ENCODE measurements at places on chromosomes 5 and 9. TPM values are rescaled to one million over a fixed set of nuclear protein-coding genes. Genes with fewer than 3 reads are reported as not detected.

The CD74 gene
- 230 TPM for total RNA-seq

The PCDHB15 gene
- 0.08 TPM for total RNA-seq

The RALGPS1 gene
- total RNA-seq: 0.51 TPM

The PCDHA12 gene
- total RNA-seq: not detected

The RETREG1 gene
- 10.1 TPM for total RNA-seq

The PLGRKT gene
- total RNA-seq: 30.9 TPM

The SLC34A3 gene
- not detected for total RNA-seq

The IL3 gene
- total RNA-seq: 152 TPM

The CBY3 gene
- total RNA-seq: 0.51 TPM

The ROPN1L gene
- not detected for total RNA-seq

The ARL10 gene
- 7.0 TPM for total RNA-seq

The TGFBR1 gene
- 17.0 TPM for total RNA-seq

The IFNE gene
- total RNA-seq: not detected

The PRKAA1 gene
- 50.3 TPM for total RNA-seq

The TAF11L5 gene
- total RNA-seq: not detected

The PCDHGB4 gene
- total RNA-seq: 0.08 TPM

The SELENOP gene
- total RNA-seq: 1.1 TPM

The ADGRV1 gene
- 0.54 TPM for total RNA-seq

The SHLD3 gene
- 8.0 TPM for total RNA-seq

The INPP5E gene
- total RNA-seq: 25.2 TPM

The PAIP2 gene
- 59.9 TPM for total RNA-seq

The FEM1C gene
- 10.9 TPM for total RNA-seq

The MINAR2 gene
- total RNA-seq: not detected

The RLN1 gene
- not detected for total RNA-seq

The TTLL11 gene
- 4.7 TPM for total RNA-seq

The C5orf58 gene
- not detected for total RNA-seq

The CYLC2 gene
- total RNA-seq: not detected

The PCDHB14 gene
- total RNA-seq: 0.08 TPM

The CARTPT gene
- total RNA-seq: not detected

The SOWAHA gene
- total RNA-seq: 0.05 TPM

The PHYHD1 gene
- total RNA-seq: not detected

The TAF1L gene
- not detected for total RNA-seq

The UBE2R2 gene
- total RNA-seq: 25.9 TPM

The FOXD1 gene
- not detected for total RNA-seq

The PRDM9 gene
- not detected for total RNA-seq

The RNF20 gene
- total RNA-seq: 41.0 TPM

The CAVIN4 gene
- not detected for total RNA-seq

The DHX29 gene
- total RNA-seq: 22.3 TPM

The MTAP gene
- 73.2 TPM for total RNA-seq

The TAF11L10 gene
- not detected for total RNA-seq

The PCDHA3 gene
- total RNA-seq: not detected

The ADRA1B gene
- total RNA-seq: 0.43 TPM

The TTC23L gene
- total RNA-seq: not detected

The ANKRD18B gene
- total RNA-seq: 2.4 TPM

The IL5 gene
- total RNA-seq: 17.5 TPM

The NHP2 gene
- total RNA-seq: 373 TPM

The WDR31 gene
- 0.73 TPM for total RNA-seq

The CTXN3 gene
- total RNA-seq: not detected

The PCDHA11 gene
- total RNA-seq: not detected

The PPP2CA gene
- 206 TPM for total RNA-seq

The LHX3 gene
- 0.11 TPM for total RNA-seq

The PCDHB3 gene
- total RNA-seq: not detected

The SLC6A18 gene
- total RNA-seq: not detected

The NACC2 gene
- 6.0 TPM for total RNA-seq

The SLCO4C1 gene
- 0.05 TPM for total RNA-seq

The HTR4 gene
- total RNA-seq: not detected

The ZBTB43 gene
- 18.2 TPM for total RNA-seq

The EGR1 gene
- total RNA-seq: 18.9 TPM

The FSTL4 gene
- total RNA-seq: 1.7 TPM
